ENCODE measurements at places on chromosomes 5 and 9.

DNA sequence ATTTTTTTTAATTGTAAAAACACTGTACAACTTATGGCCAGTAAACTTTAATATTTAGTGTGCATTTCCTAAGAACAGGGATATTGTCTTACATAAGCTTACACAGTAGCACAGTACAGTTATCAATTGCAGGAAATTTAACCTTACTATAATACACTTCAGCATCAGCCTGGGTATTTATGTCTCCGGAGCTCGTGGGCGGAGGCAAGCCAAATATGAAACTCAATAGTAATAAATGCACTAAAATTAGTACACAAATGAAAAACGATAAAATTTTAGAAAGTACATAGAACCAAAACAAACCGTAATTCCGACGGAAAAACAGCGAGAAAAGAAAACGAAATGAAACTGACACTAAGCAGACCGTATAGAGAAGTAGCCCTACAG, 91.2 kb downstream of the ANXA2R start:
- DNase-seq, result no peak

DNA sequence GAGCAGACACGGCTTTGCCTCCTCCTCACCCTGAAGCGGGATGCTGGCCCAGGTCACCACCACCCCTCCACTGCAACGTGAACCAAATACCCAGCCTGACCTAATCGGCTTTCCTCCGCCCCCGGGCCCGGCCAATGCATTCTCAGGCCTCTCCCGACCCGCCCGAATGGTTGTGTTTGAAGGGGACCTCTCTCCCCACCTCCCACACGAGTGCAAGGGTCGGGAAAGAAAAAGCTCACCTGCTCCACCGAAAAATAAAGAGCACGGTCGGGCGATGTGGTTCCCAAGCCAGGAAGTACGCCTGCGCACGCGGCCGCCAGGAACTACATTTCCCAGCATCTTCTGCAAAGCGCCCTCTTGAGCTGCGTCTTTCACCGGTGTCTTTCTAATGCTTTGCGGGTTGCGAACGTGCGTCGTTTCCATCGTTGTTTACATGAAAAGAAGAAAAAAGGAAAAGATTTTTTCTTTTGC, at the start of gene ZNF883:
Gene ZNF883, minus strand, starts transcription at position 282 of the 471 bp plus-strand sequence.
- no peak for DNase-seq

DNA sequence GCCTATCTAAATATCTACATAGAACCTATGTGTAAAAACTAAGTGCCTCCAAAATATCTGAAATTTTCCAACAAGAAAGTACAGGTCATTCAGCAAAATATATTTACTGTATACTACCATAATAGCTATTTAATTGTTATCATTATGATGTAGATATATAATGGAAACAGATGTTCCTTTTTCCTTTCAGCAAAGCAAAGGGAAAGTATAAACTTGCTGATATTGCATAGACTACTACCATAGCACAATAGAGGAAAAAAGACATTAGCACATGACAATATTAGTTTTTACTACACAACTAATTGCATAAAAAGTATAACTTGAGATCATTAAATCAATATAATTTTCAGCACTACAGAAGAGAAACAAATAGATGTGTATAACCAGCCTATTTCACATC, 14.9 kb downstream of the NR2F1-AS1 start:
- no peak for DNase-seq

DNA sequence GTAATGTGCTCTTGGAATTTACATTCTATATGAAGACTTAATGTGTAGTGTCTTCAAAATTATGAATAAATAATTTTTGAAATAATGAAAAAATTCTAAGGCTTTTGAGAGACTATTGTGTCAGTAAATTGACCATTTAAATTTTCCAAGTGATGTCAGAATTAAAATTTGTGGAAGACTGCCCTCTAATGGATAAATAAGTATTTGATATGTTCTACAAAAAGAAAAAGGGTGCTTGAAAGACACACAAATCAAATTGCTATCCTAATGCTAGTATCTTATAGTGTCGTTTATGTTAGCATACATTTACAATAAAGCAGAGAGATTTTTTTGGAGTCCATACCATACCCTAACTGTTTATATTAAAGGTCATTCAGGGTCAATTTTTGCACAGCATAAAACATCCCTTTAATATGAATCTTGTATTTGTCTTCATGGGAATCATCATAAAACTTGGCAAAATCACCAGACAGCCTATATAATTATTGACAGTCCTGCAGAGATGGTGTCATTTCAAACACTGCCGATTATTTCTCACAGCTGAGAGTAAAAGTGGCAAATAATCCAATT, 120.8 kb upstream of the SLC27A6 start:
- DNase-seq, result no peak

DNA sequence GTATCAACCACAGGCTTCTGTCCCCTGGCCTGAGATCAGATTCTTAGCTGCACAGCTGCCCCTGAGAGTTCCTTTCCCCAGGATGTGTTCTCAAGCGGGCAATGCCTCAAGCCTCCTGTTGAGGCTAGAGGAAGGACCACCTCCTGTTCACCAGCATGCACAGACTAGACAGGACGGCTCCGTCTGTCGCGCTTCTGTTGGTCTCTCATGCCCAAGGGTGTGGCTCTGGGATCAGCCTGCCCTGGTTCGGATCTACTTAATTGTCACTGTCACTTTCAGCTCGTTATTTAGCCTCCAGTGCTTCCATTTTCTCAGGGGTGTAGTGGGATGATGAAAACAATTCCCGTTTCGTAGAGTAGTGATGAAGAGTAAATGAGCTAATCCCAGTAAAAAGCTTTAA, 103.1 kb downstream of the KCNIP1 start:
- no peak for DNase-seq

DNA sequence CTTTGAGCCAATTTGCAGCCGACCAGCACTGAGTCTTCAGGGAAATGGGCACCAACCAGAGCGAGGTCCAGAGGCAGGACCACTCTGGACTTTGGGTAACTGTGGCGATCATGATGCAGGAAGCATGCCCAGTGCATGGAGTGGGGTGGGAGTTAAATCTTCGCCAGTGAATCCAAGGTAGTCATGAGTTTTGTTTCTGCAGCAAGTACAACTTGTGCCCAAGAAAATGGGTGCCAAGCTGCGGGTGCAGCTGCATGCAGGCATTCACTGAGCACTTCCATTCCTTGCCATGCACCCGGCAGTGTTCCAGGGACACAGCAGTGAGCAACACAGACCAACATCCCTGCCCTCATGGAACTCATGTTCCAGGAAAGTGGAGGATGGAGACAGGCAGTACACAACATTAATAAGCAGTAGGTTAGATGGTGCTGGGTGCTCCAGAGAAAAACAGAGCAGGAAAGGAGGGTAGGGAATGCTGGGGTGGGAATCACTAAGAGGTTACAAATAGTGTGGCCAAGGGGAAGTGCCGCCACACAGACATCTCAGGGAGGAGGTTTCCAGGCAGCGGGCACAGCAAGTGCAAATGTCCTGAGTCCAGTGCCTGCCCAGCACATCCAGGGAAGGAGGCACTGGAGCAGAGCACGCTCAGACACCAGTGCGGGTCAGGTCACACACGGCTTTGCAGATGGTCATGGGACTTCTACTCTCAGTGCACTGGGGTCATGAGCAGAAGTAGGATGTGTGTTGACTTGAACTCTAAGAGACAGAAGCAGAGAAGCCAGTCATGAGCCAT, 48.2 kb upstream of the LMX1B start:
- no peak for DNase-seq

GRCh38 chr9:119368681-119369581, at the start of gene BRINP1:
BRINP1 (minus strand) TSS chr9:119369435; CDS start chr9:119313355, 56,080 bp downstream.
- DNase-seq, result no peak

All from stimulated activated CD8-positive, alpha-beta memory T cell treated with anti-CD3 and anti-CD28 coated beads, Interleukin-4, amount 100 ng/mL, for 1 hour (primary cell).